Islet precursor cell (in vitro differentiated cells): ENCODE measurements at places on chromosomes 6 and 20.
A peak's percentile ranks its signal among the peaks of the same experiment; 100 is the strongest.

DNA sequence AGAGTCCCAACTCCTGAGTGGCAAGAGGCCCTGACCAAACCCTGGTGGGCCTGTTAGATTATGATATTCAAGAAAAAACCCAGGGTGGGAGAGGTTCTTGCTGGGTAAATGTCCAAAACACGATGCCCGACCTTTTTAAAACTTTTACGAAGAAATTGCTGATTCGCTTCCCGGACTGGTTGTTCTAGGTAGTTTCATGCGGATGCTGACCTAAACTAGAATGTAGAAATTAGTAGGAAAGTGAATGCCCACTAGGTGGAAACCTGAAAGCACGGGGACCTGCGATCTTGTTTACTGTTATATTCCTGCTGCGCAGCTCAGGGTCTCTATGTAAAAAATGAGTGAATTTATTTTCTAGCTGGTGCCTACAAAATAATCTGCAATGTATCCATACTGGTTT is 2.3 kb downstream of the RAE1 start:
- DNase-seq: no peak

DNA sequence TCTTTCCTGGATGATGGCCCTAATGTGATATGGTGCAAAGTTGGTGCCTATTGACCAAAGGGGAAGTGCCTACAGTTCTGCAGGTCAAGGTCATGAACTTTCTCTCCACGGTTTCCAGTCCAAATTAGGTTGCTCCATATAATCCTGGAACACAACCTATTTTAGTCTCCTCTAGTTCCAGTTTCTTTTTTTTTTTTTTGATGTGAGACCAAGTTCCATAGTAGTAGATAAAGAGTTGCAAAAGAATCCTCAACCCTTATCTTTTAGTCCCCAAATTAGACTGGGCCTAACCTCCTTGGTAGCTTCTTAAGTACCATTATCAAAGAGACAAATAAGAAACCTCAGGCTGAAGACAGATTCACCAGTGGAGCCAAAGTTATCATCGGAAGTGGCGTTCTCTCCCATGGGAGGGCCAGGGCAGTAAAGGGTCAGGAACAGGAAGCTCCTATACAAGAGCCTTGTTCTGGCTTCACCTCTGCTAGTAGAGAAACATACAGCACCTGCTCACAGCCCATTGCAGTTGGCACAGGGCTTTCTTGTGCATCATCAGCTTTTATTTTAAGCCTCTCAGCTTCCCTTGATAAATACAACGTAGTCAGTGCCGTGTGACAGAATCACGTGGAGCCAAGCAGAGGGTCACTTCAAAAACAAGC is 132.2 kb upstream of the RREB1 start:
- no peak for DNase-seq

GRCh38 chr20:12047838-12048432 is 130.2 kb downstream of the BTBD3 start:
- DNase-seq: no peak

- peak; percentile 20 for DNase-seq
Measured at GRCh38 chr6:17491416-17492142, 98.2 kb downstream of the CAP2 start.

DNA sequence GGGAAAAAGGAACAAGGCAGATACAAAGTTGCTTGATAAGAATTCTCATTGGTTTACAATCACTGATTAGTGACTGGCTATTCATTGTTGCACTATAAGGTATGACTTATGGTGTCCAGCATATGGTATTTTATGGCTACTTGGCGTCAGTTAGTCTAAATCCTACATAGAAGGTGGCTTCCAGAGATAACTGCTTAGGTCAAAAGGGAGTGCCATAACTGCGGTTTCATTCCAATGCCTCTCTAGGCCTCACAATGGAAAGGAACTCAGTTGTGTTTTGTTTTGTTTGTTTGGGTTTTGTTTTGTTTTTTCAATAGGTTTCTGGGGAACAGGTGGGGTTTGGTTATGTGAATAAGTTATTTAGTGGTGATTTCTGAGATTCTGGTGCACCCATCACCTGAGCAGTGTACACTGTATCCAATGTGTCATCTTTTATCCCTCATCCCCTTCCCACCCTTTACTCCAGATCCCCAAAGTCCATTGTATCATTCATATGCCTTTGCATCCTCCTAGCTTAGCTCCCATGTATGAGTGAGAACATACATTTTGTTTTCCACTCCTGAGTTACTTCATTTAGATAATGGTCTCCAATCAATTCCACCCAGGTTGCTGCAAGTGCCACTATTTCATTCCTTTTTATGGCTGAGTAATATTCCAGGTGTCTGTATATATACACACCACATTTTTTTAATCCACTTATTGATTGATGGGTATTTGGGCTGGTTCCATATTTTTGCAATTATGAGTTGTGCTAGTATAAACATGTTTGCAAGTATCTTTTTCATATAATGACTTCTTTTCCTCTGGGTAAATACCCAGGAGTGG is 7.0 kb downstream of the GOPC start:
- DNase-seq: no peak
